ENCODE measurements at places on chromosomes 12 and 14.

DNA sequence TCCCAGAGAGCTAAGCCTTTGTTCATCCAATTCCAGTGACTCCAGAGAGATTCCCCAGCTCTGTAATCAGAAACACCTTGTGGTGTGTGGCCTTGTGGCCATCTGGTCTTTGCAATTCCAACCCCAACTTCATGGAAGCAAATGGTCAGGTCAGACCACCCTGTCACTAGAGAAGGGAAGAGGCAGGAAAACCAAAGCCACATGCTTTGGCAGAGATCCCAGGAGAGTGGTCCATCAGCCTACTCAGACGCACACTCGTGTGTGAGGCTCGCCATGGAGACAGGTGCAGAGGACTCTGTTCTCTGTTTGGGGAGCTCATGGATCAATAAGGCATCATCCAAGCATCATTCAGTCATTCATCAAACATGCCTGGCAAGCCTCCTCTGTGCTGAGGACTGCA is 46.2 kb upstream of the TUNAR start:
- no peak for DNase-seq

DNA sequence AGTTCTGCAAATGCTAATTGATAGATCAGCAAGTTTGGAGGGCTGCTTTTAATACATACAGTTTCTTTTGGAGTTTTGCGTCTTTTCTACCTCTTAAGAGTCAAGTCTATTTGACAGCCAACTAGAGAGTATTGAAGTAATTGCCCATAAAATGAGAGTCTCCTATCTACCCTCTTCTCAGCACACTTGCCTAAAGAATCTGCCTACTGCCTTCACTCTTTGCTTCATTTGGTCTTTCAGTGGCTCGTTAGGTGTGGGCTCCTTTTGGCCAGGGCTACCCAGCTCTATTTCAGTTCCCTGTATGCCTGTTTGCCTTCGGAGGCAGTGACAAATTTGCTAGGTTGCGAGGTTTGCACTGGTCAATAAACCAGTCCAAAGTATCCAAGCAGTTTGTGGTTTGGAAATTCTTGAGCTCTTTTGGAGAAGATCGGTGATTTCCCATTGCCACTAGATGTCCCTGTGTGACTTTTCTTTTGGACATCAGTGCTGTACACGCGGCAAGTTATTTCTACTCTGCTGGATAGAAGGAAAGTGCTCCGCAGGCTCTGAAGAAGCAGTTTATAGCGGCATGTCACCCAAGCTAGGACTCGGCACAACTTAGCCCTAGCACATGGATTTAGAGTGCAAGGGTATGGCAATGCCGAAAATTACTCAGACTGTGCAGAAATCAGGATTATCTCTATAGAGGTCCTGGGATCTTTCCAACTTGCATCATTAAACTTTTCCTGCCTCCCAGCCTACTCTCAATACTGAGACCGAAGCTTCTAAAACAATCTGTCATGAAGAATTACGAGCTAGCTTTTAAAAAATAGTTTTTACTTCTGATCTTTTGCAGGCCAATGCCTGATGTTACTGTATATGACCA is 38.6 kb downstream of the MGST1 start:
- no peak for DNase-seq

GRCh38 chr12:113299619-113300237 is 35.2 kb downstream of the SLC8B1 start:
- no peak for DNase-seq

GRCh38 chr14:92718664-92719063 is 29.8 kb downstream of the LGMN start:
- DNase-seq = no peak

DNA sequence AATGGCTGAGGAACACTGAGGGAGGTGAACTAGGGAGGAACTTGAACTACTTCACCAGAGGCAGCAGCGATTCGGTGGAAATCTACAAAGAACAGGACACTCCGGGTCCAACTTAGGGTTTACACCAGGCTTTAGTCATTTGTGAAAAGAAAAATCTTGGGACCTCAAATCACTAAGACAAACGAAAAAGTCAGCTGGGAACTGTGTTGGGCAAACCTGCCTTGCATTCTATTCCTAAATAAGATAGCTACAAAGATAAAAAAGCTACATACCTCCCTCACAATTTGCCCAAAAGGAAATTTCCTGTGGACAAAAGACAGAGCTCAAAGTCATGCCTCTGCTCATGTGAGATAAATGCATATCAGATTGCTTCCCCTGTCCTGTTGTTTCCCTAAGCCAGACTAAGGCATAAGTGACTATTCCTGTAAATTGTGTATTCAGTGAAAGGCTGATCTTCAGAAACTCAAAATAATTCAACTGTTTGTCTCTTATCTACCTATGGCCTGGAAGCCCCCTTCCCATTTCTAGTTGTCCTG is 106.6 kb downstream of the APAF1 start:
- DNase-seq = no peak

- DNase-seq = no peak
Measured at GRCh38 chr14:101073598-101073965, 170.1 kb upstream of the RTL1 start.

GRCh38 chr12:78697817-78698415 is 166.7 kb upstream of the SYT1 start:
- DNase-seq = no peak

DNA sequence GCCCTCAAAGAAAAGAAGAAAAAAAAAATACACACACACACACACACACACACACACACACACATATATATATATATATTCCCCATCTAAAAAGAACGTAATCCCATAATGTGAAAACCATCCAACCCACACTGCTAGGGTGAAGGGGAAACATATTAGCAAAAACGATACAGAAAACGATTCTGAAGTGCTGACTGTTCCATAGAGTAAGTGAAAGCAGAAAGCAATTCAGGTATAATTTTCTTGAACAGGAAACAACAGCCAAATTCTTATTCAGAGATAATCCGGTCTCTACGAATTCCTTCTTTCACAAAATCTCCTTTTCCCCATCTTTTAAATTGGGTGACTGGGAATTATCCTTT is 393.5 kb downstream of the NOVA1 start:
- no peak for DNase-seq
